ENCODE measurements at places on chromosomes 3 and 15.

- no peak for DNase-seq
These were observed 33.3 kb upstream of the CGNL1 start for GRCh38 chr15:57343048-57343447.

DNA sequence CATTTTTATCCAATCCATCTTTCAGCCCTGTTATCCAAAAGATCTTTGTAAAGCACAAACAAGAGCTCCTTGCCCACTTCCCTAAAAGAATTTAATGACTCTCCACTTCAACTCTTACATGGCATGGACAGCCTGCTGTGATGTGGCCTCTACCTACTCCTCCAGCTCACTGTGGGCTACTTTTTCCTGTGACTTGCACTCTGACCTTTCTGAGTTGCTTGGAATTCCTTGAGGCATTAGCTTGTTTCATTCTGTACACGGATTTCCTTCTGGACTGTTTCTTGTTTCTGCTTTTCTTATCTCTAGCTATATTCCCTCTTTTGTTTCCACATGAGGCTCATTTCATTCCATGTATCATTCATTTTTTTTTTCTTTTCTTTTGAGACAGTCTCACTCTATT is 15.2 kb downstream of the QTRT2 start:
- DNase-seq = no peak

DNA sequence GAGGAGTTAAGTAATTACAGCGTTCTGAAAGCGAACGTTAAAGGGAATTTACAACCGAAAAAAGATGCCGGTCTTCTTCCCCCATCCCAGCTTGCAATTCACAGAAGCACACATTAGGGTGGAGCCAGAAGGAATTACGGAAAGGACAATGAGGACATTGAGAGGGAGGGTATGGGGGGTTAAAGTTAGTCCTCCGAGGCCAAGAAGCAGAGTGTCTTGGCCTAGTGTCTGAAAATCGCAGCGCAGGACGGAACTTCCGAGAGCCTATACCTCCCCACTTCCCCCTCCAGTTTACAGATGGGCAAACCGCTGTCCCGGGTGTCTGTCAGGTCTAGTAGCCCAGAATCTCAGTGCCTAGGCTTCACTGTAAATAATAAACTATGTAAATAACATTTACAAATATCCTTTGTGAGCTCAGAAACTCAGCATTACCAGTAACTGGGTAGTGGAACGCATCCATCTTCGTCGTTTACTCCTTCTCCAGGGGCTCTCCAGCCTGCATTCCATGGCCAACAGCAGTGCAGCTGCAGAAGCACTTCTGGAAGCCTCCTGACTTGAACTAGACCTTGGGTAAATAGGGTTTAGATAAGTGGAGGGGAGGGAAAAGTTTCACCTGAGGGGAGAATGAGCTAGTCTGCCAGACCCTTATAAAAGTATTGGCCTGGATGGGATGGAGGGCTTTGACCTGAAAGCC is 922 bp downstream of the ADPRH start:
- DNase-seq = no peak

DNA sequence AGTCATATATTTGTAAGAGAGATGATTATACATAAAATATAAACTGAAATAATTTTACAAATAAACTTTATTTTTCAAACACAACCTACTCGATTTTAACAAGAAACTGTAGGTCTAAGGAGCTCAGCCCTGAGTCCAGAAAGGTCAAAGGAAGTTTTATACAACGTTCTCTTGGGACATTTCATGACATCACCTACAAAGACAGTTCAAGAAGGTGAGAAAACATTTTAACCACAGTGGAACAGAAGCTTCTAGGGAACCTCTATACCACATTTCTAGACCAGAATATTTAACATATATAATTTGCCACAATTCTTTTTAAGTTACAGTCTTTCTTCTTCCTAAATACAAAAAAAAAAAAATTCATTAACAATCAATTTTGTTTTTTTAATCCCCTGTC is 40.1 kb downstream of the CBLB start:
- no peak for DNase-seq

GRCh38 chr15:66101715-66102395 is 151.7 kb downstream of the MEGF11 start:
- DNase-seq = no peak

DNA sequence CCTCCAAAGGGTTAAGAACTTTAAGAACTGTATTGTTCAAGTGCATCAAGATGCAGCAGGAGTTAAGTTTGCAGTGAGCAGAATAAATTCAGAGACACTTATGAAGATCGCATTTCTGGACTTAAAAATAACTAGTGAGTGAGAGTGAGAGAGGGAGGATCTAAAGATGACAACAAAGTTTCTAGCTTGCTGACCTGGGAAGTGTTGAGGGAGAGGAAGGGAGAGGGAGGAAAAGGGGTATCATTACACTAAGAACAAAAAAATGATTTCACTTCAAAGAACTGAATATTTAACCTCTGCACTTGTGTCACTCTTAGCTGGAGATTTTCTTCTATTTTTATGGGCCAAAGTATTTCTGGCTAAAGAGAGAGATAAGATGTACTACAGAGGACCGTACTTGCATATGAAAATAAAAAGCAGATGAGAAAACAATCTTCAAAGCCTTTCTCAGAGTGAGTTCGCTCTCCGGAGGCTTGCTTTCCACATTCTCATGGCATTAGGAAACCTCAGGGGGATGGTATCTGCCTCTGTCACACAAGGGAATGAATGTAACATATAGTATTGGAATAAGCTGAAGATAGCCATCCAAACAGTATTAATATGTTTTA is 91.4 kb upstream of the TJP1 start:
- DNase-seq = no peak

DNA sequence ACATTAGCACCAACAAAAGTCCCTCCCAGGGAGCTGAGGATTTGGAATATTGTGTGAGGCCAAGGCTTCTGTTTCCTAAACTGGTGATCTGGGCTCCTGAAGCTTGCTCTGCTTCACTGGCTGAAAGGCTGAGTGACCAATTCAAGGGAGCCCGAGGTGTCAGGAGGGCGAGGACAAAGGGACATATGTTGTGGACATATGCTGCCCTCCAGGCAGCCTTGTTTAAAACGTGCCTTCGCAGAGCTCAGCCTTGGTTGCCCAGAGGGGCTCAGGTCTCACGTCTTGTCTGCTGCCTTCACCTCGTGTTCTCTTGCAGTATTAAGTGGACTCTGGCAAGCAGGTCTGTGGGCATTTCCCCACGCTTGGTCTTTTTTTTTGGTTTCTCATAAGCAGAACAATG is 7.0 kb downstream of the SLCO3A1 start:
- DNase-seq = no peak

GRCh38 chr3:144380849-144381248 is 409.2 kb downstream of the DIPK2A start:
- no peak for DNase-seq

DNA sequence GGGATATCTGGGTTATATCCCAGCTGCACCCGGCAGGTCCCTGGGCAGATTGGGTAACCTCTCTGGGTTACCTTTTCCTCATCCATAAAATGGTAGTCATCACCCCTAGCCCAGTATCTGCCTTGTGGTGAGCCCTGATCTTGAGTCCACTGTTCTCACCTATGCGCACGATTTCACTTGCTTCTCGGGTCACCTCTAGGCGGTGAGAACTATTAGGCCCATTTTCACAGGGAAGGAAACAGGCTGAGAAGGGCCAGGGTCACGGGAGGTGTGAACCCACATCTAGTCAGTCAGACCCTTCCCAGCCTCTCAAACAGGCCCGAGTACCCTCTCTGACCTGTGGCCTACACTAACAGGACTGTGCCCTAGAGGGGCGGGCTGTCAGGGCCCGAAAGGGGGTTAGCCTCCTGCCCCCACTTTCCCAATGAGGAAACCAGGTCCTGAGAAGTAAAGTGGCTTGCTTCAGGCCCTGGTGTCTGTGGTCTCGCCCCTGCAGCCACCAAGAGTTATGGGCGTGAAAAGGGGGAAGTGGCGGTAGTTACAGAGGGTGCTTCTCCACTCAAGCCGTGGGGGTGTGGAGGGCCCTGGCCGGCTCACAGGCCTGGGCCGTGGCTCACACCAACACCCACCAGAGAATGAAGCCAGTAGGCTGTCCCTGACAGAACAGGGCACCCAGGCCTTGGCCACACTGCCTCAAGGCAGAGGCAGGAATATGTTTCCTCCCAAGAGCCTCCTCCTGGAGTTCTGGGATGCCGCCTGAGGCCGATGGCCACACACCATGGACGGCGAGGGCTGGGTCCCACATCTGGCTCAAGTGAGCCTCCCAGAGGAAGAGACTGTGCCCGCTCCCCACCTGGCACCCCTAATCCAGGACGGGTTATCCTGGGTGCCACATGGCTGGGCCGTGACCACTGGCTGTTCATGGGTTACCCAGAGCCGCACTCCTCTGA is 19.5 kb downstream of the PSTPIP1 start:
- DNase-seq = no peak

GRCh38 chr3:28053759-28054158 is 187.7 kb upstream of the CMC1 start:
- DNase-seq = no peak

DNA sequence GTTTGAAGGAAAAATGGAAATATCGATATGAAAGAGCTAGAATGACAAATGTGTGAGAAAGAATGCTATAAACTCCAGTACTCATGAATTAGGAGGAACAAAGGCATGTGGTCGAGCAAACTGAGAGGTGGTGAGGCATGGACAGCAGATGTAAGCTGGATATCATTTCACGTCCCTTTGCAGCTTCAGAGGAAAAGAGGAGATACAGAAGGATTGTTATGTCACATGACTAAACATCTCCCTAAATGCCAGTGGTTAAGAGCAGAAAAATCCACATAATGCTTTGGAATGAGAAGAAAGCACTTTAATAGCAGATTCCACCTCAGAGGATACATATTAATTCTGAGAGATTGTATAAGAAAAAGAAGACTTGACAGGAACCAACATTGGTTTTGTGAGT is 248.7 kb downstream of the ZIC4 start:
- no peak for DNase-seq

GRCh38 chr3:160136421-160136820 is 88.8 kb upstream of the C3orf80 start:
- DNase-seq = no peak

- DNase-seq = no peak
These were observed 71.3 kb downstream of the C3orf70 start for GRCh38 chr3:185081521-185081920.

GRCh38 chr15:71562251-71562650 is 248.1 kb upstream of the NR2E3 start:
- DNase-seq = no peak

- DNase-seq = no peak
These were observed 57.0 kb downstream of the ISG20 start for GRCh38 chr15:88695691-88696251.

GRCh38 chr3:17733215-17733614 is 9.2 kb downstream of the TBC1D5 start:
- DNase-seq = no peak

GRCh38 chr15:87732976-87733375 is 523.6 kb downstream of the NTRK3 start:
- DNase-seq = no peak

GRCh38 chr15:58571491-58571890 is 139.7 kb downstream of the LIPC start:
- DNase-seq = no peak

DNA sequence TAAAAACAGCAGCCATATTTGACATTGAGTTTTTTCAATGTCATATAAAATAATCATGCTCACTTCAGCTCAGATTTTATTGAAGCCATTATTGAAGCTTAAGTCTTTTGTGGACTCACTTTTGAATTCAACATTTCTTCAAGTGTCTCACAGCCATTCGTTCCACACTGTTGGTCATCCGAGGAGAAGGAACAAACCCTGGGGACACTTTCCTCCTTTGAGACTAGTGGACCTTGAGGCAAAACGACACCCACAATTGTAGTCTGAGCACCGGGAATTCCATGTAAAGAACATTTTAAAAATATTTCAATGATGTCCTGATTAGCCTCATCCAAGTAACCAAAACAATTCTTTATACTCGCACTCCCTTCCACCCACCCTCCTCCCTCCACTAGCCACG is 174.7 kb downstream of the CD47 start:
- no peak for DNase-seq

Data from naive thymus-derived CD8-positive, alpha-beta T cell (primary cell).